ENCODE measurements at places on chromosomes 13 and 19.

DNA sequence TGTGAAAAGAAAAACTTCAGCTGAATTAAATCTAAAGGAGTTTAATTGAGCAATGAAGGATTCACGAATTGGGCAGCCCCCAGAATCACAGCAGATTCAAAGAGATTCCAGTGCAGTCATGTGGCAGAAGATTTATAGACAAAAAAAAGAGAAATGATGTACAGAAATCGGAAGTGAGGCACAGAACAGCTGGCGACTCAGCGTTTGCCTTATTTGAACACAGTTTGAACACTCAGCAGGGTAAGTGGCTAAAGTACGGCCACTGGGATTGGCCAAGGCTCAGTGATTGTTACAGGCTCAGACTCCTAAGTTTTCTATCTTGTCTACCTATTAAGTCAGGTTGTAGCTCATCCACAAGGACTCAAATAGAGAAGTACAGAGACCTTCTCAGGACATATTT lies 11.6 kb upstream of the CFAP97D2 start:
- no peak for DNase-seq

DNA sequence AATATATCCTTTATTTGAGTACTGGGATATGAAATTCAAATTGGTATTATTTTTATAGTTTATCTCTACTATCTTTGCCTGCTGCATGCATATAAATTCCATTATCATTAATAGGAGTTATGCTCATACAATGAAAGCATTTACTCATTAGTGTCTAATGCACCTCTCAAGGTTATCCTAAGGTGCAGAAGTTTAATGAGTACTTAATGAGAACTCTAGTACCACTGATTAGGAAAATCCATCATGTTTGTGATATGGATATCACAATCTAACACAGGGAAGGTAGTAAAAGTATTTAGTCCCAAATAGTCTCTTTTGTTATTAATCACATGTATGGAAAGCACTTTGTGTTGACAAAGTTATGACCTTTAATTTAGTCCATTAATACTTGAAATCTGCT lies 77.2 kb upstream of the SLC10A2 start:
- no peak for DNase-seq

DNA sequence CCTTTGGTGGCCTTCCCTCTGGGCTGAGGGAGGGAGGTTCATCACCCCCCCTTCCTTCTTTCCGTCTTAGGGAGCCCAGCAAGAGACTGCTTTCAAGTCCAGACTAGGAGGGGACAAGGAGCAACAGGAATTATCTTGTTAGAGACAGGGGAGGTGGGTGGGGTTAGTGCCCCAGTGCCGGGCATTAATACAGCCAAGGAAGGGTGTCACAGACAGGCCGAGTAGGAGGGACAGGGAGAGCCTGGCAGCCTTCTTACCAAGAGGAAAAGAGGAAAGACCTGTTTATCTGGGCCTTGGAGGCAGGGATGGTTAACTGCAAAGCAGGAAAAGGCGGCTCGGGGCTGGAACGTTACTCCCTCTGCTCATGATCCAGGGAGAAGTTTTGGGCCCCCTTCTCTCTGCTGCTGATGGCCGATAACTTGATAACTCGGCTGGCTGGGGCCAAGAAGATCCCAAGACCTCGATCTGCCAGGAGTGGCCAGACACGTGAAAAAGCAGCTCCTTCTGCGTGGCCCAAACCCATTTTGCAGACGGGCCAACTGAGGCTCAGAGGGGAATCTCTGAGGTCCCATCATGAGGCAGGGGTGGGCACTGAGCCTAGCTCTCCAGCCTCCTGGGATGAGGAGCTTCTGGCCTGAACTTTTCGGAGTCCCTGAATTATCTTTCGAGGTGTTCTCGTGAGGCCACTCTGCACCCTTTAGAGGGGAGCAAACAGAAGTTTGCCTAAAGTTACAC lies 79.3 kb downstream of the PTPRS start:
- no peak for DNase-seq

GRCh38 chr13:42561752-42562467 lies 12.0 kb upstream of the TNFSF11 start:
- DNase-seq, result no peak

DNA sequence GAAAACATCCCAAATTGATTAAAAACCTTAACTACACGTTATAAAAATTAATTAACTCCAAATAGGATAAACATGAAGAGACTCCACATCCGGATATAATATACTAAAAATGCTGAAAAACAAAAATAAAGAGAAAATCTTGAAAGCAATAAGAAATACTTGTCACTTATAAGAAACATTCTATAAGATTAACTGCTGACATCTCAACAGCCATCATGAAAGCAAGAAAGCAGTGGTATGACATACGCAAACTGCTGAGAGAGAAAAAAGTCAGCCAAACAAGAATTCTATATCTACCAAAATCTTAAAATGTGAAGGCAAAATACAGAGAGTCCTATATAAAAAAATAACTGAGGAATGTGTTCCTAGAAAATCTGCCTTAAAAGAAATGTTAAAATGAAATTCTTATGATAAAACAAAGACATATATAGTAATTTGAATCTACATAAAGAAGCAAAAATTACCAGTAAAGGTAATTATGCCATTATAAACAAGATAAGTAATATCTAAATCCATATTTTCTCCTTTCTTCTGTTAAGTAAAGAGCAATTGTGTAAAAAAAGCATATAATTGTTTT lies 1851.1 kb downstream of the PCDH9 start:
- DNase-seq, result no peak

- no peak for DNase-seq
Measured at GRCh38 chr19:39546599-39546998, 6.6 kb upstream of the EID2 start.

- DNase-seq, result no peak
Measured at GRCh38 chr19:44192127-44192526, 20.2 kb upstream of the ZNF227 start.
